ENCODE measurements at places on chromosomes 7 and 10. TPM values are rescaled to one million over a fixed set of nuclear protein-coding genes. Genes with fewer than 3 reads are reported as not detected.
A peak's percentile ranks its signal among the peaks of the same experiment; 100 is the strongest.

The APBB1IP gene
- total RNA-seq: 47.7 TPM

The FKBP9 gene
- total RNA-seq: 0.31 TPM

The COL17A1 gene
- not detected for total RNA-seq

The RNF133 gene
- total RNA-seq: not detected

The CTAGE4 gene
- 1.4 TPM for total RNA-seq

The PRLHR gene
- not detected for total RNA-seq

DNA sequence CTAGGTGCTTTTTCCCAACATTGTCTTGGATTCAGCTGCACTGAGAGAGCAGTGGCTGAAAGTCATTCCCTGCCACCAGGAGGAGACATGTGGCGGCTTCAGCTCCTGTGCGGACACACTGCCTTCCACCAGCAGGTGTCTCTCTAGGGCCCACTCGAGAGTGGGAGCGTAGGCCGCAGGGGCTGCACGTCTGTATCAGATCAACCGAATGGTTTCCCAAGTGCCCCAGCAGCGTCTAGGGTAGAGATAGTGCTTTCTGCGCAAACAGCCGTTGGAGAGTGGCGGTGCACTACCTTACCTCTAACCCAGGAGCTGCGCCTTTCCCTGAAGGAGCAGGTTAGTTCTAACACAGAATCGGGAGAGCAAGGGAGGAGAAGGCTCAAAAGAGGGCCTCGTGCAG is 31.7 kb downstream of the PAPOLB start:
- peak; percentile 63 for DNase-seq

DNA sequence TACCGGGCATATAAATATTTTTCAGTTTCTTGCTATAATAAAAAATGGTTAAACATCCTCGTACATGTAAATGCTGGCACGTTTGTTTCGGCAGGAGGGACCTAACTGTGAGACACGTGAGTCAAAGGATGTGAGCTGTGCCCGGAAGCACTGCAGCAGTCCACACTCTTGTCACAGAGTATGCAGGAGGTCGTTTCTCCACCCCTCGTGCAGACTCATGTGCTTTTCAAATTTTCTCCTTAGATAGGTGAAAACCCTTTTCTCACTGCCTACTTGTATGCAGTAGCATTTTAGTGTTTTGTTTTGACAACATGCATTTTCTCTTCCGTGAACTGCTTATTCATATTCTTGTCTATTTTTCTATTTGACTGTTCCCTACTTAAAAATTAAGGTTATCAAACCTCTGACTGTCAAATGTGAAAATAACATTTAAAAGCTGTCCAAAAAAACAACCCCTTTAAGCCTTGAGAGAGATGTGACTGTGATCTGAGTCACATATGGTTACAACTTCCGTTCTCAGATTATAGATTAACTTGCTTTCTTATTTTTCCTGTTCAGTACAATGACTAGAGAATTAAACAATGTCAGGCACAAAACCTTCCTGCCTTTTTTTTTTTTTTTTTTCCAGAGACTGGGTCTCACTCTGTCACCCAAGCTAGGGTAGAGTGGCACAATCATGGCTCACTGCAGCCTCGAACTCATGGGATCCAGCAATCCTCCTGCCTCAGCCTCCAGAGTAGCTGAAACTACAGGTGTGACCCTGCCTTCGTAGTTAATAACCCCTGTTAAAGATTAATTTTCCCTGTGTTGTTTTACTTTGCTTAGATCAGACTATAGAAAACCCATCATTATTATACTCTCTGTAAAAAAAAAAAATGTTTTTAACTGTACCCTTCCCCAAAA is 45.1 kb downstream of the DPY19L1 start:
- DNase-seq: peak; percentile 36

DNA sequence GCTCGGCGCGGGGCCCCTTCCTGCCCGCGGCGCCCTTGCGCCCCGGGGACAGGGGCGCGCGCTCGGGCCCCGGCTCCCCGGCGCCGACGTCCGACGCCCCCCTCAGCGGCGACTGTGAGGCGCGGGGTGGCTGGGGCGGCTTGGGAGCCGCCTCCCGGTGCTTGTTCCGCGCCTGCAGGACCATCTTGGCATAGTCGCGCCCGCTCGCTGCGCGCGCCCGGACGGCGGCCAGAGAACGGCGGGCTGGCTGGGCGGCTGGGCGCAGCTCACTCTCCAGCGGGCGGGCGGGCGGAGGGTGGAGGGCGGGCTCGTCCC is at the start of gene DPY19L1:
Gene DPY19L1 (minus strand): TSS at position 275 of the 315 bp plus-strand sequence. CDS start 91 bp downstream, at position 184.
- DNase-seq: no peak

DNA sequence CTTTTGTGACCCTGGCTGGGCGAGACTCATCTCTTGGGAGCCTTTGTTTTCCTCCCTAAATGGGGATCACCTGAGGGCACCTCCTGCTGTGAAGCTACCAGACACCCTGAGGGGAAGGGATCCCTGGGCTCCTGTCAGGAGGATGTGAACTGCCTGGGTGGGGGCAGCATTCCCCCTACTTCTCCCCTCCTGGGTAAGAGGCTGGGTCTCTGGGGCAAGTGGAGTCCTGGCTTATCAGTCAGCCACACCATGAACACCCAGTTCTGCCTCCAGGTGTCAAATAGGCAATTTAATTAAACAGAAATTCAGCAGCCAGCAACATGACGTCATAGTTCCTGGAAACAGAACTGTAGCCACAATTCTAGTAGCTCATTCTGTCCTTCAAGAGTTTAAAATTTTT is 97.7 kb upstream of the RET start:
- DNase-seq: peak; percentile 26

GRCh38 chr10:74859546-74859945 is 33.1 kb downstream of the KAT6B start:
- no peak for DNase-seq

GRCh38 chr10:18044976-18045720 is 93.4 kb downstream of the SLC39A12 start:
- DNase-seq: no peak

GRCh38 chr10:29493697-29494096 is 141.1 kb downstream of the SVIL start:
- no peak for DNase-seq

- no peak for DNase-seq
Measured at GRCh38 chr7:28830846-28831245, 127.3 kb downstream of the TRIL start.

DNA sequence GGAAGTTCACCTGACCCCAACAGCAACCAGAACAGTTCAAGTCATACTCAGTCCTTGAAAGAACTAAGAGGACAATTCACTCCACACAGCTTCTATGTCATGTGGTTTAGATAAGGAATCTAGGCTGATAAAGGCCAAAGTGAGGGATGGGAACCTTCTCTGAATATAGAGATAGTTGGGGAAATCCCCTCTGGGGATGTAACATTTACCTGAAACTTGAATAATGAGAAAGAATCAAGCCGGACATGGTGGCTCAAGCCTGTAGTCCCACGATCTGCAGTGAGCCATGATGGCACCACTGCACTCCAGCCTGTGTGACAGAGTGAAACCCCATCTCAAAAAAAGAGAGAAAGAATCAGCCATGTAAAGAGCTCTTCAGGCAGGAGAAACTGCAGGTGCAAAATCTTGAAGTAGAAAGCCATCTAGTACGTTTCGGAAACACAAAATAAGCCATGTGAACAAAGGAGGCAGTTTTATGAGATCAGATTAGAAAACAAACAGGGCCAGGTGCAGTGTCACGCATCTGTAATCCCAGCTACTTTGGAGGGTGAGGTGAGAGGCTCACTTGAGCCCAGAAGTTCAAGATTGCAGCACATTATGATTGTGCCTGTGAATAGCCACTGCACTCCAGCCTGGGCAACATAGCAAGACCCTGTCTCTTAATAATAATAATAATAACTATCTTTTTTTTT is 4.5 kb upstream of the DNMBP start:
- no peak for DNase-seq

- DNase-seq: no peak
Measured at GRCh38 chr7:123645516-123645915, 10.2 kb upstream of the LMOD2 start.

DNA sequence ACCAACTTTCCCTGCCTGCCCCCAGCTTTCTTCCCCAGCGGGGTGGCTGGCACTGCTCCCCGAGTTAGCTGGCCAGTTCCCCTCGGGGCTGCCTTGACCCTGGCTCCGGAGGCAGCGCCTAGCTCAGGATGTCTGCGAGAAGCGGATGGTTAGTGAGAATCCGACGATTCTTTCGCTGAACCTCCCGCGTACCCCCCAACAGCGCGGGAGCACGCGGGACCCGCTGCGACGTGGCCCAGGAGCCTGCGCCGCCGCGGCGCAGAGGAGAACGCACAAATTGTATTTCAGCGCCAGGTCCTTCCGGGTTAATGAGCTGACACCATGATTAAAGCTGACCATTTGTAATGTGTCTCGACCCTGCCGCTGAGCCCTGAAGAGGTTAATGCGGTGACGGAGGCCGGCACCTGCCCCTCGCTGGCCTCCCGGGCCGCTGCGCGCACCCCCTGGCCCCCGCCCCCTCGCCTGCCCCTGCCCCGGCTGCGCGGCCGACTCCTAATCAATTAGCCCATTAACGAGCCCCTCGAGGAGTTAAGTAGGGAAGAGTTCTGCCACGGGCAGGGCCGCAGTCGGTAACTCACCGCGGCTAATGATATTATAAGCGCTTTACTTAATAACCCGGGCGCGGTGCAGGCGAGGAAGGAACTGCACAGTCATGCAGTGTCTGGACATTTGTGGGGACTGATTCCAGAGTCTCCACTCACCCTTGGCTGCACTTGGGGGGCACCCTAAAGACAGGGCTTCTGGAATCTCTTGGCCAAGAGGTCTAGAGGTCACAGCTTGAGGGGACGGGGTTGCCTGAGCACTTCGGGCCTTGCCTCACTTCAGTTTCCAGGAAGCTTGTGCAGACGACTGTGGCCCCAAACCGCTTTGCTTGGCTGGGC is 1.7 kb upstream of the HMX2 start:
- no peak for DNase-seq

DNA sequence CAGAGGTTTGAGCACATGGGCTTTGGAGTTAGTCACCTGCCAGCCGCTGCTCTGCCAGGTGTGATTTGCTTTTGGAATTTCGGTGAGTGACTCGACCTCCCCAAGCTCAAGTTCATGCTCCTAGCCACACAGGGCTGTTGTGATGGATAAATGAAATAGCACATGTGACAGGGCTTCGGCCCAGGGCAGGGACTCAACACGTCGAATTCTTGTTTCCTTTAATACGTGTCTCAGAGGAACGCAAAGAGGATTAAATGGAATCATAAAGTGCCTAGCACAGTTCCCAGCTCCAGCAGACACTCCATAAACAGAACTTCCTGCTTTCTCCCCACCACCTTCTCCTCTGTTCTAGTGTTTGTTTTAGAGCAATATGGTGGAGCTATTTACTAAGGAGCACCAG is 88.3 kb upstream of the CHST15 start:
- DNase-seq: no peak

- DNase-seq: no peak
Measured at GRCh38 chr7:33108554-33109004, 625 bp downstream of the RP9 start.

DNA sequence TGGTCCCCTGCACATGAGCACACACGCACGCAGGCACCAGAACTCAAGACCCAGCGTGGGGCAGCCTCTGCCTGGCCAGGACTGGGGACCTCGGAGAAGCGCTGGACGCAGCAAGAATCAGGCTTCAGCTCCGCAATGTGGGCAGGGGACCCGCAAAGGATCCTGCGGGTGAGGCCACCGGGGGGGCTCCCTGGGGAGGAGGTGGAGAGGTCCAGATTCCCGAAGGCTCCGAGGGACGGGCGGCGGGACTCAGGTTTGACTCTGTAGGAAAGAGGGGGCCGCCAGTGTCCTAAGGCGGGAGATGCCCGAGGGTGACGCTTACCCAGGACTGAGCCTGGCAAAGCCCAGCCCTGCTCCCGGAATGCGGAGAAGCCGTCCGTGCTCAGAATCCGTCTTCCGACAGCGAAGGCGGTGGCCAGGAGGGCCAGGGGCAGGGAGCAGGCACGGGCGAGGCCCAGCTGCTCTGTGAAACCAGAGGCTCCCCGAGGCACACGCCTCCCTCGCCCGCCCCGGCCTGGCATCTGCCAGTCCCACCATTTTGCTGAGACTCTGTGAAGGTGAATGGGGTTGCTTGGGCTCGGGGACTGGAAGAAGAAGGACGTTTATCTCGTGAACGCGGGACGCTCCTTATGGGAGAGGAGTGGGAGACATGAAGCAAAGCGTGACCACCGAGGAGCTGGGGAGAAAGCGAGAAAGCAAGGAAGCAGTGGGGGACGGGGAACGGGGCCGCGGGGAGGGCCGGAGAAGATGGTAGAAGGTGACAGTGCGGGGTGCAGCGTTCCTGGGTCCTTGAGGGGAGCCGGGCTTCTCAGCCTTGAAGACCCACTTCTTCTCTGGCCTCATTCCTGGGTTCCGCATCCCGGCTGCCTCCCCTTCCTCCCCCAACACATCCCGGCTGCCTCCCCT is 489.2 kb downstream of the PTPRN2 start:
- DNase-seq: no peak

- DNase-seq: no peak
Measured at GRCh38 chr7:138978541-138979184, 2.5 kb downstream of the KIAA1549 start.

- no peak for DNase-seq
Measured at GRCh38 chr7:1275451-1276381, 43.0 kb downstream of the UNCX start.

Data from CD8-positive, alpha-beta memory T cell (primary cell).